ENCODE measurements at places on chromosomes 12 and 14.

DNA sequence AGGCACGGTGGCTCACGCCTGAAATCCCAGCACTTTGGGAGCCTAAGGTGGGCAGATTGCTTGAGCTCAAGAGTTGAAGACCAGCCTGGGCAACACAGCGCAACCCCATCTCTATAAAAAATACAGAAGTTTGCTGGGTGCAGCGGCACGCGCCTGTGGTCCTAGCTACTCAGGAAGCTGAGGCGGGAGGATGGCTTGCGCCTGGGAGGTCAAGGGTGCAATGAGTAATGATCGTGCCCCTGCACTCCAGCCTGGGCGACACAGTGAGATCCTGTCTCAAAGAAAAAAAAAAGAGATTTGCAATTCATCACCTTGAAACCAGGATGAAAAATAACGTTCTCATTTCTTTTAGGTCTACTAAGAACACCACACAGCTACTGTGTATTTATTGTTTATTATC lies 4.0 kb downstream of the STX2 start:
- DNase-seq, result no peak

DNA sequence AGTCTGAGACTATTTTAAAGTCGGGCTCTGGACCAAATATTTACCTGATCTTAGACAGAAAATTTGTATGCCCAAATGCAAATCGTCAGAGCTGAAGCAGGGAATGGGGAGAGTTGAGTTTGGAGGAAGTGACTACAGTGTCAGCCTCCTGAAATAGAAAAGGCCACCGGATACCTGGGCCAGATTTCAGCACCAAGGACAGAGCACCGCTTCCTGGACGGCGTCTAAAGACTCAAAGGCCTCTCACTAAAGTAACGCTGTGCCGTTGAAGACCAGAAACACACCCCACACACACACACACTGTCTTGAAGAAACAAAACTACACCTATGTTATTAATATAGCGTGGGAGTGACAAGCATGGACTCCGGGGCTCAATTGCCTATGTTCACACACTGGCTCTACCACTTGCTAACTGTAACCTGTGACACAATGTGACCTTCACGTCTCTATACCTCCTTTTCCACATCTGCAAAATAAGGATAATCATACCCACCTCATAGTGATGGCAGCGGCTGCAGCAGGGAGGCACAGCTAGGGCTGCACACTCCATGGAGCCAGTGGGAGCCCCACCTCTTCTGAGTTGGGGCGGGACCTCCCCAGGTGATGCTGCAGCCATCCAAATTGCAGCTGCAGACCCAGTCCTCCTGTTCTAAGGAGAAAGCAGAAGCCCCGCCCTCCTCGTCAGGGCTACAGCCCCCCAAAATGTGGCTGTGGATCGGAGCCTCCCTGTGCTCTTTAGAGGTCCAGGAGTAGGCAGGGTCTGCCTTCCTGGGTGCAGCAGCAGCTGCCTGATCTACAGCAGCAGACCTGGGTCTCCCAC lies 35.6 kb downstream of the KRT76 start:
- DNase-seq, result peak; percentile 89

- DNase-seq, result no peak
These were observed 4.1 kb downstream of the ART4 start for GRCh38 chr12:14839262-14839661.

GRCh38 chr12:107600581-107601144 lies 84.9 kb upstream of the PWP1 start:
- no peak for DNase-seq

- DNase-seq, result peak; percentile 86
These were observed at the start of gene NIN for GRCh38 chr14:50830932-50831725. TSS of gene NIN (minus strand) at chr14:50831162. CDS start at chr14:50822056, 9,106 bp downstream.

GRCh38 chr12:127548123-127548553 lies 718.8 kb upstream of the TMEM132C start:
- no peak for DNase-seq

DNA sequence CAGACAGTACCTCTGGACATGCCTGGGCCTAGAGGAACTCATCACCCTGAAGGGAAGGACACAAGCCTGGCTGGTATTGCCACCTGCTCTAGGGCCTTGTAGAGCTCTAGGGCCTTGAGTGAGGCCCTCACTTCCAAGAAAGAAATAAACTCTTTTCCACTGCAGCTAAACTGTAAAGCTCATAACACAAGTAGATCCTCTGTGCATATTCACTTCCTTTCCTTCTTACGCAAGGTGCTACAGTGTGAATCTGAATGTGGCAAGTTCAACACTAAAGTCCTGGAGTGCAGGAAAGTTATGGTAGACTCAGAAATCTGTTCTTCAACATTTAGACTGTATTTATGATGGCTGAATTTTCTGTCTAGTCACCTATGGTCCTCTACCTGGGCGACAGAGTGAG lies 14.5 kb downstream of the RNASE3 start:
- no peak for DNase-seq

- no peak for DNase-seq
These were observed 791.5 kb downstream of the SLC16A7 start for GRCh38 chr12:60387356-60387755.

DNA sequence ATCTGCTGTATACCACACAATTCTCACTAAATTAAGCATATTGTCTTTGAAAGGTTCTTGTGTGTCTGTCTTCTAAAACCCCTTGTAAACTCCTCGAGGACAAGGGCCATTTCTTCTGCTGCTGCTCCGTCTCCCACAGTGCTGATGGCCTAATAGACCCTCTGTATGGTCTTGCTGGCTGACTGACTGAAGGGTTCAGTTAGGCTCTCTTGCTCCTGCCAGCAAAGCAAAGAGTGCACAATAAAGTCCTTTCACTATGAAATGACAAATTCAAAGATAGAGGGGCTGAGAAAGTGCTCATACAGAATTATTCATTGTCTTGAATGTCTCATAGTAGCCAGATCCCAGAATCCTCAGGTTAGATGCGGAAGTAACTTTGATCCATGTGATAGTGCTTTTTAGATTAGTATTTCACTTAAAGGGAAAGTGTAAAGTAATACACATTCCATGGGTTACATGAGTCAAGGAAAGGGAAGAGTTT lies 14.2 kb upstream of the RIOX1 start:
- no peak for DNase-seq

GRCh38 chr12:39619660-39620433 lies at the start of gene ABCD2:
TSS of gene ABCD2 (minus strand) at chr12:39619803. CDS start at chr12:39619615, 188 bp downstream.
- DNase-seq, result peak; percentile 73

DNA sequence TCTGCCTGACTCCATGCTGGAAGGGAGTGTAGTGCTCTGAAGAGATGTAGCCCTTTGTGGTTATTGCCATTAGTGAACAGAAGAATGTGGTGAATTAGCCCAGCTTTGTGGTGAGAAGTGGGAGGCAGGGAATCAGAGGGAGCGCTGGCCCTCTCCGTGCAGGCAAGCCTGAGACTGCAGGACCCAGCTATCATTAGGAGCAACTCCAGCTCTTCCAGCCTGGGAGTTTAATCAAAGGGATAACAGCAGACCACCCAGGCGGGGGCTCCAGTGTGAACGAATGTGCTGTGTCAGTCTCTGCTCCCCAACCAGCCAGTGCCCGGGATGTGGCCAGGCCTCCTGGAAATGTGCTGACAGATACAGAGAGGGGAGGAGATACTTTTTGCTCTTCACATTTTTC lies 142.7 kb downstream of the TTLL5 start:
- peak; percentile 10 for DNase-seq

DNA sequence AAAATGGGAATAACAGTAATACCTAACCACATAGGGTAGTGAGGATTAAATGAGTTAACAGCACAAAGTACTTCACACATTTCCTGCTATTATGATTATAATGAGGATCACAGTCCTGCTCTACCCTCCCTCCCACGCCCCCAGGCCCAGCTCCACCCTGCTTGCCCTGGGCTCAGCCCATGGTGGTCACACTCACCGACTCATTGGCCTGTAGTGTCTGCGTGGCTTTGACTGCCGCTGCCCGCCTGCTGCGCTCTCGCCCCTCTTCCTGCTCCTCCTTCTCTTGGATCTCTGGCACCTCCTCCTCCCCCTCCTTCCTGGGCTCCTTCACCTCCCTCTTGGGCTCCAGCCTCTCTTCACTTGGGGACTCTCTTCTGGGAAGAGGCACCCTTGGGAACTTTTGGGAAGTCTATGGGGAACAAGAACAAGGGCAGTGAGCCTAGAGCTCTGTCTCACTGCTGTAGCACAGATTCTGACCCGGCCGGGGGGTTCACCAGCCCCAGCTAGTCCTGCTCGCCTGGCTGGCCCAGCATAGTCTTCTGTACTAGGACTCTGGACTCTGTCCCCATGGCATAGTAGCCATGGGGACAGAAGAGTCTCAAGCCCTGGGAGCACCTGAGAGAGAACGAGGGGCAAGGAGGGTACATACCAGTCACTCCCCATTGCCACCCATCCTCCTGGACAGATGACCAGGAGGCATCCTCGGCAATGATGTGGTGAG lies 7.1 kb upstream of the PNMA1 start:
- peak; percentile 71 for DNase-seq

GRCh38 chr12:22453511-22453910 lies 90.8 kb downstream of the C2CD5 start:
- DNase-seq, result no peak

DNA sequence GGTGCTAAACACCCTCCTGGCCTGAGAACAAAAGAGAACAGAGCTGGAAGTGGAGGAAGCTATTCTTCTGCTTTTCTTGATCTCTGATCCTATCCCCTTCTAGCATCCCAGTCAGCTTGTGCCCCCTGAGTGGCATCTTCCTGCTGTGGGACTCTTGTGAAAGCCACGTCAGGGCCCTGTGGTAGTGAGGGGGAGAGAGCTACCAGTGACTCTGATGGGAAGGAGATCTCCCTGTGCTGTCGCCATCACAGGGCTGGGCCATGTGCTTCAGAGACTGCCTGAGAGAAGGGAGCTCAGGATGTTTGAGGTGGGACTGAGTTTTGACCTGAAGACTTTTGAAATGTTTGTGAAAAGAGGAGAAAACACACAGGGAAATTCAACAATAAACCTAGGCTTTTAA lies 107.6 kb upstream of the FUT8 start:
- DNase-seq, result no peak

- no peak for DNase-seq
These were observed 871 bp upstream of the TGM1 start for GRCh38 chr14:24263848-24264247.

- no peak for DNase-seq
These were observed 19.4 kb downstream of the ALDH6A1 start for GRCh38 chr14:74064883-74065282.

- no peak for DNase-seq
These were observed 196.3 kb downstream of the TRHDE start for GRCh38 chr12:72468505-72468904.

DNA sequence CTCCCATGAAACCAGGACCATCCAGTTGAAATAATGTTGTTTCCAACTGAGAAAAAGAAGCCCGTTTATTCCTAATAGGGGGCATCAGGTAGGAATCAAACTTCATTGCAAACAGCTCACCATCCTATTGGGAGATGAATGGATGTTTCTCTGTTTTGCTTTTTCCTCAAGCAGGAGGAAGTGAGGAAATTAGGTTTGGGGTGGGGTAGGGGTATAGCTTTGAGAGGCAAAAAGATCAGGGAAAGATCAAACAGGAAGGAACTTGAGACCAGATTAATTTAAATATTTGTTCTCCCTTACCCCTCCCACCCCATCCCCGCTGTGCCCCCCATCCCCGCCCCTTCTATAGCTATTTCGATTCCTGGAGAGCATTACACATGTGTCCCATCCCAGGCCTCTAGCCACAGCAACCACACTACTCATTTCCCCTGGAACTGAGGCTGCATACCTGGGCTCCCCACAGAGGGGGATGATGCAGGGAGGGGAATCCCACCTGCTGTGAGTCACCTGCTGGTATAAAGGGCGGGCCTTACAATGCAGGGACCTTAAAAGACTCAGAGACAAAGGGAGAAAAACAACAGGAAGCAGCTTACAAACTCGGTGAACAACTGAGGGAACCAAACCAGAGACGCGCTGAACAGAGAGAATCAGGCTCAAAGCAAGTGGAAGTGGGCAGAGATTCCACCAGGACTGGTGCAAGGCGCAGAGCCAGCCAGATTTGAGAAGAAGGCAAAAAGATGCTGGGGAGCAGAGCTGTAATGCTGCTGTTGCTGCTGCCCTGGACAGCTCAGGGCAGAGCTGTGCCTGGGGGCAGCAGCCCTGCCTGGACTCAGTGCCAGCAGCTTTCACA lies at the start of gene IL23A:
Gene IL23A (plus strand): TSS at position 577 of the 850 bp plus-strand sequence. CDS start 161 bp downstream, at position 738.
- peak; percentile 63 for DNase-seq

DNA sequence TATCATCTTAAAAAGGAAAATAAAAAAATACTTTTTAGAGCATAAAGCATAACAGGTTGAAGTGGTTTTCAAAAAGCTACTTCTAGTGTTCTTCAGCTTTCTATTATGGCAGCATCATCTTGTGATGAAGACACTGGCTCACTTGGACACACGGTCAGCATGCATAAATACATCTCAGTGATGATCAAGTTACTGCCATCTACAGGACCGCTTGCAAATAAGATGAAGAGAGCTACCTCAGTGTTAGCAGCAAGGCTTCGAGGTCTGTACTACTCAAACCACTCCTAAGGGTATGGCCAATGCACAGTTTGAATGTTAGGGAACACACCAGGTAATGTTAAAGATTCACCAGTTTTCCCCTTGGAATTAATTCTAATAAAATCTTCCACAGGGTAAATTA lies 58.8 kb downstream of the GALC start:
- peak; percentile 8 for DNase-seq

GRCh38 chr14:36052063-36052462 lies 124.5 kb downstream of the PTCSC3 start:
- no peak for DNase-seq

All from iPS-NIHi11 (cell line).